ENCODE measurements at places on chromosomes 5 and 9. TPM values are rescaled to one million over a fixed set of nuclear protein-coding genes. Genes with fewer than 3 reads are reported as not detected.

- H3K4me1 ChIP-seq, result no peaks in the 10 kb centered on the region
- H3K4me3 ChIP-seq, result no peak overlapping the region
- no peaks in the 10 kb centered on the region for H3K27me3 ChIP-seq
- no peak for DNase-seq
- no peaks in the 10 kb centered on the region for H3K36me3 ChIP-seq
Measured at GRCh38 chr5:136811086-136811485, 445.7 kb upstream of the TRPC7 start.

BTNL8 gene
- not detected for total RNA-seq

GRCh38 chr9:96621618-96622017 lies 2.0 kb upstream of the CDC14B start:
- peaks cover 16% of the 10 kb centered on the region for H3K4me1 ChIP-seq
- no peak overlapping the region for H3K4me3 ChIP-seq
- no peak for DNase-seq
- peaks cover 46% of the 10 kb centered on the region for H3K27me3 ChIP-seq
- no peaks in the 10 kb centered on the region for H3K36me3 ChIP-seq
- no peak overlapping the region for H3K27ac ChIP-seq

DNA sequence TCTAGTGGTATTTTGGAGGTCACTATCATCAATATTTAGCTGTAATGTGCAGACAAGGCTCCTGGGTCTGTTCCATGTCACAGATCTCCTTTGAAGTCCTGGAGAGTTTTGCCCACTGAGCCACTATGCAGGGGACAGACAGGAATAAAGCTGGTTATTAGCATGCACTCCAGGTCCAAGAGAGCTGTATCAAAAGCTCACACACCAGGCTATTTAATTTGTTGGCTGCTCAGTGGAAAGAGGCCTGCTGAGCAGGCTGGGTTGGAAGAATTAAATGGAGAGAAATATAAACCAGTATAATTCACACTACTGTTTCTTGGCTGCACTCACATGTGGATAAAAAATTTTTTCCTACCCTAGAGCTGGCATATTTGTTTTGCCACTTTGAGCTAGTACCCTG lies 113.8 kb upstream of the TAF11L2 start:
- H3K4me3 ChIP-seq, result no peak overlapping the region
- H3K27me3 ChIP-seq, result peaks cover 3% of the 10 kb centered on the region
- DNase-seq, result no peak
- H3K27ac ChIP-seq, result no peak overlapping the region
- peaks cover 2% of the 10 kb centered on the region for H3K4me1 ChIP-seq
- no peaks in the 10 kb centered on the region for H3K36me3 ChIP-seq

MAMDC2 gene
- total RNA-seq, result not detected

- no peak overlapping the region for H3K27ac ChIP-seq
- no peaks in the 10 kb centered on the region for H3K4me1 ChIP-seq
- no peak for DNase-seq
- H3K27me3 ChIP-seq, result peaks cover 30% of the 10 kb centered on the region
- no peaks in the 10 kb centered on the region for H3K36me3 ChIP-seq
Measured at GRCh38 chr5:39503155-39503554, 78.4 kb upstream of the DAB2 start.

HAPLN1 gene
- total RNA-seq, result not detected

GRCh38 chr5:84251503-84251902 lies 133.2 kb downstream of the EDIL3 start:
- no peak overlapping the region for H3K4me3 ChIP-seq
- DNase-seq, result no peak

PRRC1 gene
- 45.6 TPM for total RNA-seq

GRCh38 chr5:89864941-89865340 lies 544.6 kb downstream of the CETN3 start:
- no peaks in the 10 kb centered on the region for H3K4me1 ChIP-seq
- no peaks in the 10 kb centered on the region for H3K27me3 ChIP-seq
- no peak overlapping the region for H3K27ac ChIP-seq
- no peak for DNase-seq
- H3K36me3 ChIP-seq, result no peaks in the 10 kb centered on the region
- no peak overlapping the region for H3K4me3 ChIP-seq

GRCh38 chr5:32100230-32100629 lies 73.9 kb downstream of the GOLPH3 start:
- no peak overlapping the region for H3K4me3 ChIP-seq
- DNase-seq, result no peak

DNA sequence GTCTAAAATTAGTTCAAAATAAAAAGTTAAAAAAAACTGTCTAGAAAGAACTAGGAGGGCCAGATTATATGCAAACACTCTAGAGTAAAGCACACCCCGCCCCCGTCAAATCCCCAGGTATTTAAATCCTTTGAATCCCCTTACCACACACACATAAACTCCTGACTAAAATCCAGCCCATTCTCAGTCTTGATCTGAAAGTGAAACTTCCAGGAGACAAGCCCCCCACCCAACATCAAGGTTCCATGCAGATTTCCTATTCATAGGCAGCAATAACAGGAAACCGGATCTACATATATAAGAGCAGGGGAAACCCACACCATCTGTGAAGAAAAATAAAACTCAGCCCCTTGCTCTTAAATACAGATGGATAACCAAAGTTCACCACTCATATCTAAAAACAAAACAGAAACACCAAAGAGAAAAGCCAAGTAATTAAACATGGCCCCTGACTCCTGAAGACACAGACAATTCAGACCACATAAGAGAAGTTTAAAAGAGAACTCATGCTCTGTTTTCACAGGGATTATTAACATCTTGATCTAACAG lies 42.3 kb downstream of the MARCHF3 start:
- H3K27me3 ChIP-seq, result no peaks in the 10 kb centered on the region
- peak overlapping the region; percentile 29 for H3K4me3 ChIP-seq
- no peaks in the 10 kb centered on the region for H3K36me3 ChIP-seq

RNF183 gene
- not detected for total RNA-seq

IRGM gene
- total RNA-seq, result 2.8 TPM

GRCh38 chr9:125397736-125398135 lies 136.1 kb downstream of the GAPVD1 start:
- no peak overlapping the region for H3K27ac ChIP-seq
- no peaks in the 10 kb centered on the region for H3K27me3 ChIP-seq
- no peaks in the 10 kb centered on the region for H3K36me3 ChIP-seq
- DNase-seq, result no peak
- no peak overlapping the region for H3K4me3 ChIP-seq

SPATA31C1 gene
- total RNA-seq, result not detected

GRCh38 chr5:77239126-77239741 lies 28.8 kb downstream of the PDE8B start:
- no peak overlapping the region for H3K27ac ChIP-seq
- no peaks in the 10 kb centered on the region for H3K4me1 ChIP-seq
- no peaks in the 10 kb centered on the region for H3K36me3 ChIP-seq
- H3K4me3 ChIP-seq, result no peak overlapping the region
- H3K27me3 ChIP-seq, result peaks cover 14% of the 10 kb centered on the region
- peak; percentile 4 for DNase-seq

- H3K4me3 ChIP-seq, result no peak overlapping the region
- H3K27me3 ChIP-seq, result no peaks in the 10 kb centered on the region
- DNase-seq, result no peak
- no peak overlapping the region for H3K27ac ChIP-seq
- no peaks in the 10 kb centered on the region for H3K36me3 ChIP-seq
- H3K4me1 ChIP-seq, result no peaks in the 10 kb centered on the region
Measured at GRCh38 chr9:5897851-5898250, 7.2 kb downstream of the MLANA start.

GRXCR2 gene
- total RNA-seq, result not detected

PCDHA7 gene
- not detected for total RNA-seq

- DNase-seq, result peak; percentile 95
- H3K4me1 ChIP-seq, result peaks cover 39% of the 10 kb centered on the region
- H3K4me3 ChIP-seq, result peak within 1 kb of the TSS; percentile 97
- peak within 1 kb of the TSS; percentile 96 for H3K27ac ChIP-seq
- H3K27me3 ChIP-seq, result no peaks in the 10 kb centered on the region
- peaks cover 3% of the 10 kb centered on the region for H3K36me3 ChIP-seq
Measured at GRCh38 chr9:128771745-128772519, at the start of gene ZER1. Gene ZER1, minus strand, starts transcription at chr9:128771927. Its CDS starts 16,362 bp downstream, at chr9:128755565.

- H3K27me3 ChIP-seq, result no peaks in the 10 kb centered on the region
- no peak overlapping the region for H3K4me3 ChIP-seq
- H3K36me3 ChIP-seq, result no peaks in the 10 kb centered on the region
Measured at GRCh38 chr5:72786676-72787075, 29.8 kb upstream of the TNPO1 start.

DNA sequence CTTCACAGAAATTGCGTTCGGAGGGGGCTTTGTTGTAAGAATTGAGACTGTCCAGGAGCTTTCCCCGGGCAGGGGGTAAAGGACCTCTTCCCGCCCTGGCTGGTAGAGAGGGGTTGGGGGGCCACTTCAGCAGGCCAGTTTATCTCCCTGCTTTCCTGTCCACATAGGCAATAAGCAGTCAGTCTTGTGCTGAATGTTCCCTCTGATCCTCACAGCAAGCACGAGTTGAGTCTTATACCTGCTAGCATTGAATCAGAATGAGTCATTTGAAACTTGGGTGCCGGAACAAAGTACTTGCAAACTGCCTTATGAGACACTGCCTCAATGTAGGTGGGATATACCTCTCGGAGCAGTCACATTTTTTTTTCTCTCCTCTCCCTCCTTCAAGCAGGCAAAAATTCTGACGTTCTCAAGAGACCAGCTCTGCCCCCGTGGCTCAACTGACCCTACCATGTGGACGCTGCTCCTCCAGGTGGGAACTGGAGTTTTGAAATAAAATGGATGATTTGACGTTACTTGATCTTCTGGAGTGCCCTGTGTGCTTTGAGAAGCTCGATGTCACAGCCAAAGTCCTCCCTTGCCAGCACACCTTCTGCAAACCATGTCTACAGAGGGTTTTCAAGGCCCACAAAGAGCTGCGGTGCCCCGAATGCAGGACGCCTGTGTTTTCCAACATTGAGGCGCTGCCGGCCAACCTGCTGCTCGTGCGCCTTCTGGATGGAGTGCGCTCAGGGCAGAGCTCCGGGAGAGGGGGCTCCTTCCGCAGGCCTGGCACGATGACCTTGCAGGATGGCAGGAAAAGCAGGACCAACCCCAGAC lies 1.3 kb downstream of the SH3RF2 start:
- H3K27me3 ChIP-seq, result peaks cover 30% of the 10 kb centered on the region
- H3K4me3 ChIP-seq, result no peak overlapping the region
- no peak for DNase-seq
- peaks cover 3% of the 10 kb centered on the region for H3K4me1 ChIP-seq

DNA sequence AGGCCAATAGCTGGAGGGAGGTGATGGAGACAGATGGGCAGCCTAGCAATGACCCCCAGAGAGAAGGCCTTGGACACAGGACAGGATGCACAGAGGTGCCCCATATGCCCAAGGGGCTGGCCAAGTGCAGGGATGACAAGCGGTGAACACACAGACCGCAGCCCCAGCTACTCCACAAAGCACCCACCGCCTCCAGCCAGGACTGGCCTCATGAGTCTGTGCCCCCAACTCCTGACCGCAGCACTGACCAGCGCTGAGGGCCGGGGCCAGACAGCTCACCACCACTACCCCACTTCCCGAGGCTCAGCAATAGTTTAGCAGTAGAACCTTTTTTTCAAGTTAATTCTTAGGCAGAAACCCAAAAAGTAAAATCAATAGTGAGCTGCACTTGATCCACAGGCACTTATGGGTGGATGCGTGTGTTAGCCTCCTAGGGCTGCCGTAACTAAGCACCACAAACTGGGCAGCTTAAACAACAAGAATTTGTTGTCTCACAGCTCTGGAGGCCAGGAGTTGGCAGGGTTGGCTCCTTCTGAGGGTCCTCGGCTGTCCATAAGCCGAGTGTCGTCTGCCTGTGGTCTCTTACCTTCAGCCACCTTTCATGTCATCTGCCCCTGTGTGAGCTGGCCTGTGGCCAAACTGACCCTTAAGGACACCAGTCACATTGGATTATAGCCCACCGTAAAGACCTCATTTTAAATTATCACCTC lies 14.1 kb downstream of the ROR2 start:
- peaks cover 13% of the 10 kb centered on the region for H3K27me3 ChIP-seq
- H3K4me1 ChIP-seq, result no peaks in the 10 kb centered on the region
- no peak overlapping the region for H3K27ac ChIP-seq
- no peak for DNase-seq
- H3K36me3 ChIP-seq, result no peaks in the 10 kb centered on the region

GRCh38 chr5:24397601-24398000 lies 247.2 kb downstream of the CDH10 start:
- H3K27me3 ChIP-seq, result no peaks in the 10 kb centered on the region
- H3K4me1 ChIP-seq, result no peaks in the 10 kb centered on the region
- no peaks in the 10 kb centered on the region for H3K36me3 ChIP-seq
- H3K4me3 ChIP-seq, result no peak overlapping the region
- no peak overlapping the region for H3K27ac ChIP-seq

CDO1 gene
- not detected for total RNA-seq

ZNF454 gene
- total RNA-seq, result 0.33 TPM

DNA sequence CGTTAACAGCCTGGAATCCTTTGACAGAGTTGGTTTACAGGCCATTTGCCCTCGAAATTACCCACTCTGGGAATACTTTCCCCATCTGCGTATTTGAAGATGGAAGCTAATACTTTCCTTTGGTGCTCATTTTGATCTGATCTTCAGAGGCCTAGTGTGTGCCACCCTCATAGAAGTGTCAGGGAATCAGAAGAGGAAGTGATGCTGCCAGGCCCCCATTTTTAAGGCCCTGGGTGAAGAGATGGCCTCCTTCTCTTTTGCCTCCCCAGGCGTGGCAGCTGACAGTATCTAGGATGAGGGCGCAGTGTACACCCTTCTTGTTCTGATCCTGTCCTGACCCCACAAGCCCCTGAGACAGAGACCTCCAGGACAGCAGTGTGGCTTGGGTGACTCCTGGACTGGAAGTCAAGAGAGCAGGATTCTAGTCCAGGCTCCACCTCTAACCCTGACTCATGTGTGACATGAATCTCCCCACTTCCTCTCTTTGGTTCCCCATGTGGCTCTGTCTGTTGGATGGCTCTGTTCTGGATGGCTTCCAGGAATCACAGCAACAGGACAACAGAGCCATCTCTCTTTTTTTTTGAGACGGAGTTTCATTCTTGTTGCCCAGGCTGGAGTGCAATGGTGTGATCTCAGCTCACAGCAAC lies 27.8 kb downstream of the CSF1R start:
- H3K4me1 ChIP-seq, result no peaks in the 10 kb centered on the region
- H3K27ac ChIP-seq, result no peak overlapping the region
- no peak overlapping the region for H3K4me3 ChIP-seq

GRCh38 chr5:125750147-125750860 lies 672.9 kb upstream of the GRAMD2B start:
- no peak for DNase-seq
- H3K27ac ChIP-seq, result no peak overlapping the region
- H3K4me1 ChIP-seq, result no peaks in the 10 kb centered on the region
- no peak overlapping the region for H3K4me3 ChIP-seq
- no peaks in the 10 kb centered on the region for H3K27me3 ChIP-seq

DNA sequence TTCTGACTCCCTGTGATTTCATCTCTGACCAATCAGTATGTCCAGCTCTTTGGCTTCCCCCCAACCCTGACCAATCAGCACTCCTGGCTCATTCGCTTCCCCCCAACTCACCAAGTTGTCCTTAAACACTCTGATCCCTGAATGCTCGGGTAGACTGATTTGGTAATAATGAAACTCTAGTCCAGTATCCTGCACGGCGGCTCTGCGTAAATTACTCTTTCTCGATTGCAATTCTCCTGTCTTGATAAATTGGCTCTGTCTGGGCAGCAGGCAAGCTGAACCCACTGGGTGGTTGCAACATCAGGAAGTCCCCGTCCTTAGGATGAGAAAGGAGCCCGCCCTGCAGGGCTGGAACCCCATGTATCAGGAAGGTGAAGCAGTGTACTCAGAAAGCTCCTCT lies 10.4 kb downstream of the FCN2 start:
- H3K4me3 ChIP-seq, result no peak overlapping the region
- no peak for DNase-seq
- H3K27me3 ChIP-seq, result peaks cover 12% of the 10 kb centered on the region
- H3K4me1 ChIP-seq, result peaks cover 11% of the 10 kb centered on the region
- no peaks in the 10 kb centered on the region for H3K36me3 ChIP-seq
- H3K27ac ChIP-seq, result no peak overlapping the region

PCDHGA10 gene
- 0.41 TPM for total RNA-seq

All from naive thymus-derived CD8-positive, alpha-beta T cell (primary cell).